ENCODE measurements at places on chromosomes 1 and 21.

GRCh38 chr1:22861764-22862440 lies 110.8 kb downstream of the LACTBL1 start:
- no peak for DNase-seq

DNA sequence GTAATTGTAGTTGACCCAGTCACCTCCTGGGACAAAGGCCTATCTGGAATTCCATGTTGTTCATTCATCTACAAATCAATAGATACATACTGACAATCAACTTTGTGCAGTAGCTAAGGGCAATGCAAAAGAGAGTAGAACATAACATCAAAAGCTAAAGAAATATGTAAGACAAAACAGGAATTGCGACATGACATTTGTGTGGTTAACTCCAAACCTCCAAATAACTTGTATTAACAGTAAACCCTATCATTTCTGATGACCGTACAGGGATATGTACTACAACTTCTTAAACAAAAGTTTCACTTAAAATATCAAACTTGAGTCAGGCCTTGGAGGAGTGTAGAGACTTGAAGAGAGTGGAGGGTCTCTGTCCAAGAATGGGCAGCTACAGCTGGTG lies 317.6 kb downstream of the SPATA17 start:
- no peak for DNase-seq

DNA sequence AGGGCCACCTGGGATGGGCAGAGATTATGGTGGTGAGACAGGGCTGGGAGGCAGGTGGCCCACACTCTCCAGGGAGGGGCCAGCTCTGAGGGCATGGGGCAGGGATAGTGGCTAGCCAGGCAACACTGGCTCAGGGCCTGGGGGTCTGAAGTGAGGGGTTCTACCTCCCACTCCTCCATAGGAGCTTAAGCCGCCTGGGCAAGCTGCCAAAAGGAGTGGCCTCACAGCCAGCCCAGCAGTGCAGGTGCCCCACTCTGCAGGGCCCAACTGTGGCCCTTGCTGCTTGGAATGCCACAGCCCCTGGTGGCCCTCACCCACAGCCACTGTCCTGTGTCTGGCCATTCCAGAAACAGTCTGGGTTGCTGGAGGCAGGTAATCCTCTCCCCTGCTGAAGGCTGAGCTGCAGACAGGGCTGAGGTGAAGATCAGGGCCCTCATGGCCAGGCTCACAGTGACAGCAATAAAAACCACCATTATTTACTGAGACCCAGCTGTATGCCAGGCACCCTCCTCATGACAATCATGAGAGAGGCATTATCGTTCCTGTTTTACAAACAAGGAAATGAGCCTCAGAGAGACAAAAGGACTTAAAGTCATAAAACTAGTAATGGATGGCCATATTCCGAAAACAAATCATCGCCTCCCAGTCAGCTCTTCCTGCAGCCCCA lies 31.0 kb downstream of the KIF21B start:
- DNase-seq, result no peak

- DNase-seq, result peak; percentile 22
Observed at GRCh38 chr1:206685769-206686477, 1.2 kb downstream of the MAPKAPK2 start.

- no peak for DNase-seq
Observed at GRCh38 chr1:199551967-199552565, 475.4 kb upstream of the NR5A2 start.

DNA sequence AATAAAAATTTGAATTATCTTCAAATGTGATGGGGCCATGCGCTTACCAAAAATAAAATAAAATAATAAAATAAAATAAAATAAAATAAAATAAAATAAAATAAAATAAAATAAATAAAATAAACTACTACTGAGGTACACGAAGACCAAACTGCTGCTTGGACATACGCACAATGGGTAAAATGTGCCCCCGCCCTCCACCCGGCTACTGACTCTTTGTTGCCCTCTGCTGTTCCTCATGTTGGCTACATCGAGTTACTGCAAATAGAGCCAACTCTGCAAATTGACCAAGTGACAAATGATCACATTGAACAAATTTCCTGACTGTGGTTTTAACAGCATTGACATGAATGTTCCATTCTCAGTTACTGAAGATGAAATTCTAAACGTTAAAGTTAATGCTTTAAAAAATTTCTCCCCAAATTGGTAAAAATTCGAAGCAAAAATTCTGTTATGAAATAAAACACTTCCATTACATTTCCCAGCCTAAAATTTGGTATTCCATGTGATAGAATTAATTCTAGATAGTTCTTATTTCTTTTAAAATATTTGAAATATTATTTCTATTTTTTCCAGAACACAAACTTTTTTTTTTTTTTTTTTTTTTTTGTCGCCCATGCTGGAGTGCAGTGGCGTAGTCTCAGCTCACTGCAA lies 18.8 kb upstream of the MAP1LC3C start:
- no peak for DNase-seq

DNA sequence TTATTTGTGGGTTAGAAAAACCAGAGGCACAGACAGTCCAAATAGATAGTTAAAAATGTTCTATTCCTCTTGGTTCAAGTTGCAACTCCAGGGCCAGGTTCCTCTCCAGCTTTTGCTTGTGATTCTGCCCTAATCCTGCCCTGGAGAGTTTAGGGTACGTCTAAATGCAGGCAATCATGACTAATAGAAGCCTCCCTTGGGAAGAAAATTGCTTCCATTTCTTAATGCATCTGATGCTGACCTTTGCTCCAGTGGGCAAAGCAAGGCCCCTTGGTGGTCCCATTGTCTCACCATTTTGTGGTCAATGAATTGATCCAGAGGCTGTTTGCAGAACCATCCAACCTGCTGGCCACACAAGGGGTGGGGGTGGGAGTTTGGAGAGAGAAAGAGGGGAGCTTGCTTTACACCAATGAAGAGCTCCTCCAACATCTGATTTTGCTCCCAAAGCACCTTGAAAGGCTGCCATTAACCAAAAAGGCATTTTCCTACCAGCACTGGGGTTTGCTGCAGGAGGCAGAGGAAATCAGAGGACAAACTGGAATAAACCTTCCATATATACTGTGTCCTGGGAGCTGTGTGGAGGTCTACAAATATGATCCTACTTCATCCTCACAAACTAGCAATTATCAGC lies 31.3 kb downstream of the C8B start:
- DNase-seq, result no peak

- no peak for DNase-seq
Observed at GRCh38 chr1:154436433-154436832, 31.3 kb downstream of the IL6R start.

DNA sequence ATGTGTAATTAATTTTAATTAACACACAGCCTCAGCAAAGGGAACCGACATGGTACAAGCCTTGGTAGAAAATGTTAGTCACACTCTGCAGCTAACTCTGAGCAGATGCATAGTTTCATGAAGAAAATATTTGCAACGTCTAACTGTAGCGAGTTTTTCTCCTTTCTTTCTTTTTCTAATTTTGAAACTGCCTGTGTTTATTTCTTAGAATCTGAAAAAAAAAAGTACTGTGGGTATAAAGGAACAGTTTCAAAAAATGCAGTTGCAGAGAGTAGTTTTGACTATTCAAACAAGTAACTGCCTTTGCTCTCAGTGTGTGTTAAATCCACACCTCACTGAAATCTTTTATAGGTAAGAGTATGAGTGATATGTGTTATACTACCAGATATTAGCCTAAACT lies 149.9 kb upstream of the C1orf105 start:
- DNase-seq, result no peak

GRCh38 chr21:46078978-46079351 lies 18.9 kb upstream of the COL6A2 start:
- no peak for DNase-seq

GRCh38 chr1:167927046-167927754 lies 9.3 kb upstream of the DCAF6 start:
- no peak for DNase-seq

DNA sequence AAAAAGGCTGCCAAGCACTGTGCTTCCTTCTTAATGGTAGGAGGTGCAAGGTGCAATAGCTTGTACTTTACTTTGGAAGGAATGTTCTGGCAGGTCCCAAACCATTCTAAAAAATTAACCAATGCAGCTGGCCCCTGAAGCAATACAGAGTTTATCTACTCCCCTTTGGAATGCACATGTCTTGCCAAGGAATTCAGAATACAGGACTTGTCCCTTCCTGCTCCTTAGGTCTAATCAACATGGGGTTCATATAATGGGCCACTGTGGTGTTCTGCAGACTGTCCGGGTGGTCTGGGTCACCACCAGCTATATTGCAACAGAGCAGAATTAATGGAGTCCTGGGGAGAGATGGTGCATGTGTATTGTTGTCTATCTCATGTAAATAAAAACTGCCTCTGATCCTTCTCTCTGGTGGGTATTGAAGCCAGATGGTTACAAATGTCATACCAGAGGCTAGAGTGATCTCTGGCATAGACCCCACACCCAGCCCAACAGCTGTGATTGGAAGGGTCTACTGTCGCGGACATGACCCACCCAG lies 112.8 kb downstream of the RIPK4 start:
- no peak for DNase-seq

- no peak for DNase-seq
Observed at GRCh38 chr1:161359291-161359690, 8.4 kb downstream of the CFAP126 start.

DNA sequence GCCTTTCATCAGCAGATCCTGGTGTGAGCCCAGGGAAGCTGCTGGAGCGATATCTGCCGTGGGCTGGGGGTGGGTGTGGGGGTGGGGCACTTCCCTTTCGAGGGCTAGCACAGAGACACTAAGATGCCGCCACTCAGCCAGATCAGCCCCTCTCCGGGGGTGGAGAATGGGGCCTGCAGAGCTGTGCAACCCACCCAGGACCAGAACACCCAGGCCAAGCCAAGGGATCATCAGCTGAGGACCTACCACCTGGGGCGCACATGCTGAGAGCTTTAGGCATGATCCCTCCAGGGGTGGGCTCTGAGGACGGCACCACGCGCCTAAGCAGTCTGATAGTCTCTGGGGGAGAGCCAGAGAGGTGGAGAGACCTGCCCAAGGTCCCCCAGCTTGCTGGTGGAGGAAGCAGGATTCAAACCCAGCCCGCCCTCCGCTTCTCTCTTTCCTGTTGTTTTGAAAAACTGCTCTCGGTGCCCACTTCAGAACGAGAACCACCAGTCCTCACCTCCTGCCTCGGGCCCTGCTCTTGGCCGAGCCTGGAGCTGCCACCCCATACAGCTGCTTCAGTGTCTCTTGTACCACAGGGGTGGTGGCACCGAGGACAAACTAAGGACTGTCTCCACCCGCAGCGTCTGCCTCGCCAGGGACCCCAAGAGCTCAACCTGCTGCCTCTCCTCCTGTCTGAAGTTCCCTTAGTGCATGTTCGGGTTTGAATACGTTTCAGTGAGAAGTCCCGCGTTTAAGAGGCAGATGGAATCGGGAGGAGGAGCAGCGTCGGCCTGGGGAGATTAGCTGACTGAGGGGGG lies 39.7 kb upstream of the RUNX3 start:
- DNase-seq, result no peak
